Mucosa of descending colon (tissue), 3 donors: ENCODE measurements at places on chromosomes 2 and 18.

DNA sequence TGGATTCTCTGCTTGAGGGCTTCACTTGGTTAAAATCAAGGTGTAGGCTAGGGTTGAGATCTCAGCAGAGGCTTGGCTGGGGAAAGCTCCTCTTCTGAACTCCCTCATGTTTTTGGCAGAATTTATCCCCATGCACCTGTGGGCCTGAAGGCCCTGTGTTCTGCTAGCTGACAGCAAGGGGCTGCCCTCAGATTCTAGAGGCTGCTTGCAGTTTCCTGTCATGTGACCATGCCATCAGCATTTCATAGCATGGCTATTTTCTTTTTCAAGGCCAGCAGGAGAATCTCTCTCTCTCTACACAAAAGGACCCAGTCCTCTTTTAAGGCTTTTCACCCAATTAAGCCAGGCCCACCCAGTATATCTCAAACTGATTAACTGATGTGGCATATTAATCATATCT lies 514.8 kb upstream of the HNMT start:
- DNase-seq = no peak

GRCh38 chr2:188364033-188364630 lies 72.5 kb downstream of the GULP1 start:
- DNase-seq = no peak

DNA sequence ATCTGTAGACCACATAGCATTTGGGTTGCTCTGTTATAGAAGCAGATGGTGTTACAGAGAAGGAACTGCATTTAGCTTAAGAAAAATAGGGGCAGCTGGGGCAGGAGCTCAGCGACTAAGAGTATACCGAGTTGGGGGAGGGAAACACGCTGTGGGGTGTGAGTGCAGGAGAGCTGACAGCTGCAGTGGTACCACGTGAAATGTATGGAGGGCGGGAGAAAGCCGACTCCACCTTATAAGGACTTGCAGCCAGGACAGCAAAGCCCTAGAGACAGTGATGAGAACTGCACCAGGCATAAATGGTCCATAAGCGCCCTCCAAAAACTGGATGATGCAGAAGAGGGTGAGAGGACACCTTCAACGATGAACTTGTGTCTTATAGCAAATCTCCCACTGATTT lies 237.6 kb downstream of the PRKCE start:
- no peak for DNase-seq

GRCh38 chr18:10298346-10298745 lies 156.1 kb upstream of the APCDD1 start:
- DNase-seq = no peak

GRCh38 chr2:218960309-218961165 lies 1.1 kb downstream of the CDK5R2 start:
- DNase-seq = no peak

DNA sequence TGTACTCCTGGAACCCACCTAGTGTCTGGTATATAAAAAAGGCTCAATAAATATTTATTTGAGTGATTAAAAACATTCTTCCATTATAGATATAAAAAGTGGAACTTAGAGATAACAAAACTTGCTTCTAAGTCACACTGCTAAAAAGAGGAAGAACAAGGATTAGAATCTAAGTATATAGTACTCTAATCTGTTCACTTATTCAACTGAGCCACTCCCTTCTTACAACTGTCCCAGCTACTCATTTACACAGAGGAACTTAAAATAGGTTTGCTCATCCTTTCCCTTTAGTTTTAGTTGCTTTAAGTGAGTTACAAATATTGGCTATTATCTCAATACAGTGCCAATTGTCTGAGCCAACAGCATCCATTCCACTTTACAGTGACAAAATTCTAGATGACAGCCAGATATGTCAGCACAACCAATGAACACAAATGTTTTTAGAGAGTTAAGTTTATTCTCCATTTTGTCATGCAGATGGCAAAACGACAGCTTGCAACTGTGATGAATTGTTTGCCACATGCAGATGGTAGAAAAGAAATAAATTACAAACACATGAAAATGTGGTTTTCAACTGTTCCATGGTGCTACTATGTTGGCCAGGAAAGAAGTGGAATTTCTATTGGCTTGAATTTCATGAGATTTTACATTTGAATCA lies 280.7 kb upstream of the ZC3H15 start:
- DNase-seq = no peak

DNA sequence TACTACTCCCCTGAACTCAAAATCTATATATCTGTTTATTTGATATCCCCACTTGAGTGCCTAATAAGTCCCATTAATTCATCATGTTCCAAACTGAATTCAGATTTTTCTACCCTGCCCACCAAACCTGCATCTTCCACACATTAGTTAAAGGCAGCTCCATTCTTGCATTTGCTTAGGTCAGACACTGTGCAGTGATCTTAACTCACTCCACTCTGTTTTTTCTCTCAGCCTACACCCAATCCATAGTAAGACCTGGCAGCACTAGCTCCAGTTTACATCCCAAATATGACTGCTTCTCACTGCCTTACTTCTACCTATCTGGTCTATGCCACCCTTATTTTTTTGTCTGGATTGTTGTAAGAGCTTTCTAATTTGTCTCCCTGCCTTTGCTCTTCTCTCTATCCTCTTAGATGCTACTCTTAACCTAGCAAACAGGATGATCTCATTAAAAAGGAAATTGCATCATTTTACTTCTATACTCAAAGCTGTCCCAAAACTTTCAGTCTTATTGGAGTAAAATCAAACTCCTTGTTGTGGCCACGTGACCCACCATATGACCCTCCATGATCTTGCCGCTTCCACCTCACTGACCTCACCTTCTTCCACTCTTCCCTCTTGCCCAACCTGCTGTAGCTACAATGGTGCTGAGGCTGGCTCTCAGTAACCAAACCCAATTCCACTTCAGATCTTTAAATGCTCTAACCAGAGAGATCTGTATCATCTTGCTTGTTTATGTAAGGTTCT lies 274.9 kb upstream of the FANCL start:
- no peak for DNase-seq

DNA sequence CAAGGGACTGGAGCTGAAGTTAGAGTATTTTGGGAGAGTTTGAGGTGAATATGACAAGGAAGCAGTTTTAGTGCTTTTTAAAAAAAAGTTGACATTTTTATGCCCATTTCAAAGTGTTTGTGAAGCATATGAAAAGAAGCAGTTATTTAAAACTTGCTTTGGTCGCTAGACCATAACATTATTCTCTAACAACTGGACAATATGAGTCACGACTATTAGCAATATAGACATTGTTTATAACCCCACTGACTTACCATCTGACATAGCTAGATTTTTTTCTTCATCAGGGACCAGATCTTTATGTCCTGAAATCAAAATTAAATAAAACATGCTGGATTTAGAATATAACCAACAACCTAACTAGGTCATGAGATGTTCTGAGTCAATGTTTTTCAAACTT lies 22.6 kb upstream of the DYTN start:
- no peak for DNase-seq

GRCh38 chr2:183037074-183037552 lies 1.1 kb downstream of the NCKAP1 start:
- DNase-seq = no peak

DNA sequence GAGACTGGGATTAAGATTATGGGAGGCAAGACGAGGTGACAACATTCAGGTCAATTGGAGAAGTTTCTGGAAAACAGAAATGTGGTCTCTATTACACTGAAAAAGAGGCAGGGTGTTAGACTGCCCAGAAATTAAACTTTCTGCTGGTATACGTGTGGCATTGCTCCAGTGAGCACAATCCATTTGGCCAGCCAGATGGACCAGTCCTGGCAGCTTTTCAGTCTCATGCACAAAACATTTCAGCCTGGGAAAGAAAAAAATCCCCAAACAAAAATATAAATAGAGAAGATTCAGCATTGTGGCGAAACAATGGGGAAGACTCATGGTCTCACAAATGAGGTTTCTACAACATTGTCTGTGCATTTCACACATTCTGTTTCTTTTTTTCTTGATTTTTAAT lies 113.9 kb downstream of the HNMT start:
- DNase-seq = no peak

- DNase-seq = no peak
Observed at GRCh38 chr2:153388246-153388645, 90.3 kb downstream of the RPRM start.

GRCh38 chr2:64105670-64106461 lies 38.4 kb downstream of the PELI1 start:
- no peak for DNase-seq

DNA sequence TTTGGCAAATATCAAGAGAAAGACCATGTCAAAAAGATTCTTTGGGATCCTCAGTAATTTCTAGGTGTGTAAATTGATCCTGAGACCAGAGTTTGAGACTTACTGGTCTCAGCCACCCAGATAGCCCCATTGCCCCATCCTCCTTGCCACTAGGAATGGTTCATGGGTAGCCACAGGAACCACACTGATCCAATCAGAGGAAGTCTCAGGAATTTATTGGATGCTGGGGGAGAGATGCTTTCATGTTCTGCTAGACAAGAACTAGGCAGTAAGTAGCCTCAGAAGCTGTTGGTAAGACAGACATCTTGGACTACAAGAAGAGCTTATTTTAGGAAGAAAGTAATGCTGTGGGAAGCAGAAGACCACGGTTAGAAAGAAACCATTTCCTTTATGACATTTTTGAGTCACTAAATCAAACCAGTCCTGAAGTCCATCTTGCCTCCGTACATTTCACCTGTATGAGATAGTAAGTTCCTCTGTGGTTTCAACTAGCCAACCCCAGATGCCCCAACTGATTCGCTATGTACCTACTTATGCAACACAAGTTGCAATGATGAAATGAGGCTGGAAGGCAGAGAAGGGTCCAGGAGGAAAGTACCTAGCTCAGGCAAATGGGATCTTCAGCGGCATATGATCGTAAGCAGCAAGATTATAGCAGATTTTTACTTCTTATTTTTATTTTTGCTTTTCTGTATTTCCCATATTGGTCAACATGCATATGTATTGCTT lies 3.6 kb upstream of the ST3GAL5 start:
- DNase-seq = no peak

GRCh38 chr2:191666732-191667131 lies 11.2 kb upstream of the NABP1 start:
- no peak for DNase-seq

DNA sequence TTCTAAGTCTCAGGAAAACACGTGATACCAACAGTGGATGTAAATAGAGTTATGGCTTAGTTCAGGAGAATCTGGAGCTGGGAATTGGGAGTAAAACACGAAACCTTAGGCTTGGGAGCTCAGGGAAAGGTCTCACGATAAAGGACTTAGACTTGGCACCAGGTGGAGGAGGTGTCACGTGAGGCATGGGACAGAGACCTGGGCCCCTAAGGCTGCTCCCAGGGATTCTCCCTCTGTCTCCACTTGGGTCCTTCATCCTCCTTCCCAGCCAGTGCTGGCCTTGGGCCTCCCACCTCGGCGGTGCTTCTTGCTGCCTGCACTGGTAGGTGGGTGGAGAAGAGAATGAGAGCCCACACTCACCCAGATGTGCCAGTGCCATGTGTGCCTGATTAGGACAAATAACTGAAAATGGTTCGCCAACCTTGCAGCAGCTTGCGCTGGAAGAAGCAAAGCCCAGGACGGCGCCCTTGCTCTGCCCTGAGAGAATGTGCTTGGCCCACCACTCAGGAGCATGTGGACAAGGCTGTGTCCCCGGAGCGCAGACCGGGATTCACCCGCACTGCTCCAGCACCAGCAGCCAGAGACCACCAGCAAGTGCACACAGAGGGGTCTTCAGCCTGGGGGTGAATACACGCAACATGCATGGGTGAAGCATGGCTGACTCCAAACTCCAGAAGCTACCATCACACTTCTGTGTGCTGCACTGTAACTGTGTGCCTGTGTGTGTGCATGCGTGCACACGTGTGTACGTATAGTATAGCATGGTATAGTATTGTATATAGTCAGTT lies 48.1 kb downstream of the PSMG2 start:
- DNase-seq = no peak

- DNase-seq = no peak
Observed at GRCh38 chr2:47016172-47016913, 100.7 kb upstream of the MCFD2 start.

- DNase-seq = no peak
Observed at GRCh38 chr2:215367662-215368492, 56.0 kb downstream of the ATIC start.

- peak; percentile 73 for DNase-seq
Observed at GRCh38 chr18:48136051-48136826, 205.8 kb upstream of the SMAD2 start.

DNA sequence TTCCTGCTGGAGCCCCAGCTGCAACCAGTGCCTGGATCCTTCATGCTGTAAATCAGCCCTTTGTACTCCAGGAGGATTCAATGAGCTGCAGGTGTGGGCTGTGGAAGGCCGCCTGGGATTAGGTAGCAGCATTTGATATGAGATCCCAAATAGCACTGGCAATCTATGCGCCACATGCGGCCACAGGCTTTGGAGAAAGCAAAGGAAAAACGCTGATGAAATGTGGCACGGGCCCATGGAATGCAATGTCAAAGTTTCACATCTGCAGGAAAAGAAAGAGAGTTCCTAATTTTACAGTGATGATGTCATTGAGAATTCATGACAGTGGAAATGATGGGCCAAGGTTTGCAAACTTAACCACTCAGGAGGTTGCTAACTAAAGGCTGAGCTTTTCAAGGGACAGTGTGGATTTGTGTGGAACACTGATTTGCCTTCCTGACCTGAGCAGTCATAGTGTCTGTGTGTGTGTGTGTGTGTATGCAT lies 216.4 kb upstream of the OSR1 start:
- peak; percentile 56 for DNase-seq

- no peak for DNase-seq
Observed at GRCh38 chr2:109647636-109648035, 33.5 kb downstream of the SOWAHC start.

DNA sequence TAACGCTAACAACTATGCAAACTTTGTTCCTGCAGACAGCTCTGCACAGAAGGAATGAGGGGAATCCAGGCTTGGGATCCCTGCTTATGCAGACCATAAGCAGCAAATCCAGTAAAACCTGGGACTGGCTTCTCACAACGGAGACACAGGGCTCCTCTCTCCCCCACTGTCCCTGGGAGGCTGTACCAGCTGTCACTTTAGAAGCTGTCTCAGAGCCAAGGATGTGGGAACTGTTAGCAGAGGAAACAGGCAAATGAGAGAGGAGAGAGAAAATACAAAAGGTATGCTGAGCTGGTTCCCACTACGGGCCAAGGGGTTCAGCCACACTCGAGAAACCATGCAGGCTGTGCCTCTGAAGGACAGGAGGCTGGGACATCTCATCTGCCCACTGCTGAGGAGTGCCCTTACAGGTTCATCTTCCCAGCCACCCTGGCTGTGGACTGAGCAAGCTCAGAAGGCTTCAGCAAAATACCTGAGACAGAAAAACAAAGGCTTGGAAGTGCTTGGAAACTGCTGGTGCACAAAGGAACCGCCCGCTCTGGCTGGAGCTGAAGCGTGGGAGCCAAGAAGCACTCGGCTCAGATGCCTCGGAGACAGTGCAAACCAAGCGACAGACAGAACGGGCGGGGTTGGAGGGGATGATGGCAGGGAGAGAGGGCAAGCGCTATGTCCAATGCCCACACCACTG lies 72.5 kb downstream of the FAM210A start:
- no peak for DNase-seq

DNA sequence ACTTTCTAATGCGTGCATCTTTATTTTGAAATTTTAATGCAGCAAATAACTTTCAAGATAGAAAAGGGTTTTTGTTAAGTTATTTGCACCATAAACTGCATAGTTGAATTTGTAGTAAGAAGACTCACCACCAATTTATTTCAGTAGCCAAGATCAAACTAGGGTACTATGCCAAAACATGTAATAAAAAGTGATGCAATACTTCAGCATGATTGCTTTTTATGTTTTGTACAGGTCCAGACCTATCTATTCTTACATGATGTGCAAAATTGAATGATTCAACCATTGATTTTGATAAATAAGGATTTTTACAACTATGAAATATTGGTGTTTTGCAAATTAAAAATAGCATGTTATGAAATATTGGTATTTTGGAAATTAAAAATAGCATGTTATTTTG lies 26.7 kb downstream of the AGPS start:
- no peak for DNase-seq

GRCh38 chr18:76098674-76099411 lies 396.2 kb downstream of the ZNF516 start:
- DNase-seq = no peak
